ENCODE measurements at places on chromosomes 2 and 18. TPM values are rescaled to one million over a fixed set of nuclear protein-coding genes. Genes with fewer than 3 reads are reported as not detected.

HYCC2 gene
- total RNA-seq: 17.3 TPM

CDH2 gene
- not detected for total RNA-seq

CGREF1 gene
- not detected for total RNA-seq

SPATA3 gene
- not detected for total RNA-seq

DNA sequence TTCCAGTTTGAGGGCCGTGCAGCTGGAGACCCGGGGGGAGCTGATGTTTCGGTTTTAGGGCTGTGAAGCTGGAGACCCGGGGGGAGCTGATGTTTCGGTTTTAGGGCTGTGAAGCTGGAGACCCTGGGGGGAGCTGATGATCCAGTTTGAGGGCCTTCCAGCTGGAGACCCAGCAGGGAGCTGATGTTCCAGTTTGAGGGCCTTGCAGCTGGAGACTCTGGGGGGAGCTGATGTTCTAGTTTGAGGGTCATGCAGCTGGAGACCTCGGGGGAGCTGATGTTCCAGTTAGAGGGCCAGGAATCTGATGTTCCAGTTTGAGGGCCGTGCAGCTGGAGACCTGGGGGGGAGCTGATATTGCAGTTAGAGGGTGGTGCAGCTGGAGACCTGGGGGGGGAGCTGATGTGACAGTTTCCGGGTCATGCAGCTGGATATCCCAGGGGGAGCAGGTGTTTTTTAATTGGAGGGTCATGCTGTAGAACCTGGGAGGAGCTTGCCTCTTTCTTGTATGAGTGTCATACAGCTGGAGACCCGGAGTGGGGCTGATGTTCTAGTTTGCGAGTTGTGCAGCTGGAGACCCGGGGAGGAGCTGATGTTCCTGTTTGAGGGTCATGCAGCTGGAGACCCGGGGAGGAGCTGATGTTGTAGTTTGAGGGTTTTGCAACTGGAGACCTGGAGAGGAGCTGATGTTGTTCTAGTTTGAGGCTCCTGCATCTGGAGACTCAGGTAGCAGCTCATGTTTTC lies 153.2 kb downstream of the RTP5 start:
- peak; percentile 36 for DNase-seq

GRCh38 chr2:51995293-51995692 lies 963.4 kb upstream of the NRXN1 start:
- no peak for DNase-seq

- no peak for DNase-seq
Observed at GRCh38 chr2:227517724-227518123, 45.8 kb downstream of the AGFG1 start.

All from Peyer's patch (tissue), 4 donors.